Stimulated activated CD4-positive, alpha-beta T cell treated with anti-CD3 and anti-CD28 coated beads, Interleukin-15, amount 100 ng/mL, for 48 hours (primary cell): ENCODE measurements at places on chromosomes 13 and 19.

DNA sequence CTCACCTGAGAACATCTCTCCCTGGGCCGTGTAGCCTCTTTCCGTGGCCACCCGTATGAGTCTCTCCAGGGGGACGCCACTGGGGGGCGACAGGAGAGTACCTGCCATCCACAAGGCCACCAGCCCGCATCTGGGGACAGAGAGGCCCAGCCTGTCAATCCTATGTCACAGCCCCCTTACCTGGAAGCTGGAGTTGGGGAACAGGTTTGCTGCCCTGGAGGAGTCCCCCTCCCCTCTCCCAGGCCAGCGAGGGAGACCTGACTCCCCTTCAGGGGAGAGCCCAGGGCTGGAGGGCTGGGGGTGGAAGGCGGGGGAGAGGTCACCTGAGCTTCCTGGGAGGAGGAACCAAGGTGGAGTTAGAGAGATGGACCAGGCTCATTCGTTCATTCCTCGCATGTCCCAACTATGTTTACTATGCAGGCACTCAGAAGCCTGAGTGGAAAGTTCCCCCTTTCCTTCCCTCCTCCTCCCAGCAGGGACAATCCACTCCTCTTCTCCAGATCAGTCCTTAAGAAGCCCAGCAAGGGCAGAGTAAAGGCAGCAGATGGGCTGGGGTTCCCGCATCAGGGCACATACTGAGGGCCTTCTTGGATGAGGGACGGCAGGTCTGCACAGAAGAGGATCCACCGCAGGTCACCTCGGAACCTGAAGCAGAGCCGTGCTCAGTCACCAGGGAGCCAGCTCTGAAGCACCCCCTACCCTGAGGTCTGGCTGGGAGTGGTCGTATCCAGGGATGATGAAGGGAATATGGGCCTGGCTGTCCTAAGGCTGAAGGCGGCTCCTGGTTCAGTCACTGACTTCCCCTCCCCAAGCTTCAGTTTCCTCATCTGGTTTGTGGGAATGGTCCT lies 5.5 kb downstream of the ACTMAP start:
- DNase-seq = no peak

- DNase-seq = no peak
Measured at GRCh38 chr19:17035842-17036424, 9.3 kb upstream of the CPAMD8 start.

GRCh38 chr13:91241221-91241933 lies 106.1 kb upstream of the MIR17HG start:
- no peak for DNase-seq

DNA sequence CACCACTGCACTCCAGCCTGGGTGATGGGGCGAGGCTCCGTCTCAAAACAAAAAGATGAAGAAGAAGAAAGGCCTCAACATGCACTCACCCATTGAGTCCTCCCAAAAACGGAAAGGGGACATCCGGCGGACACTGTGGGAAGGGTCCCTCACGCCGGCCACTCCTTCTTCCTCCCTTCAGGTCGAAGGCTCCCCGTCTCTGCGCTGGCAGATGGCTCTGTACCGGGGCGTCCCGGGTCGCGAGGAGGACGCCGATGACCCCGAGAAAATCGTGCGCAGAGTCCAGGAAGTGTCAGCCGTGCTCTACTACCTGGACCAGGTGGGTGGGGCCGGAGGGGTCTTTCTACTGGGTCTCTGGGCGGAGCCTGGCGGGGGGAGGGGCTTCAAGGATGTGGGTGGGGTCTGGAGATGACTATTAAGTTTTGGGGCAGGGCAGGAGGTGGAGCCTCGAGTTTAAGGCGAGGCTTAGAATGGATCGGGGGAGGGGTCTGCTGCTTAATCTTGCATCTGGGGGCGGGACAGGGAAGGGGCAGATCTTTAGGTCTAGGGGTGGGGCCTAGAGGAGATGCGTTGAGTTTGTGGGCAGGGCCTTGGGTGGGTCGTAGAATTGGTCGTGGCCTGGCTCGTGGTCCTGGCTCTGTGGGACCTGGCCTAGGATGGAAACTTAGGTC lies 90.2 kb downstream of the MAP4K1 start:
- DNase-seq = no peak

GRCh38 chr13:111621164-111621563 lies 300.7 kb downstream of the TEX29 start:
- DNase-seq = no peak

DNA sequence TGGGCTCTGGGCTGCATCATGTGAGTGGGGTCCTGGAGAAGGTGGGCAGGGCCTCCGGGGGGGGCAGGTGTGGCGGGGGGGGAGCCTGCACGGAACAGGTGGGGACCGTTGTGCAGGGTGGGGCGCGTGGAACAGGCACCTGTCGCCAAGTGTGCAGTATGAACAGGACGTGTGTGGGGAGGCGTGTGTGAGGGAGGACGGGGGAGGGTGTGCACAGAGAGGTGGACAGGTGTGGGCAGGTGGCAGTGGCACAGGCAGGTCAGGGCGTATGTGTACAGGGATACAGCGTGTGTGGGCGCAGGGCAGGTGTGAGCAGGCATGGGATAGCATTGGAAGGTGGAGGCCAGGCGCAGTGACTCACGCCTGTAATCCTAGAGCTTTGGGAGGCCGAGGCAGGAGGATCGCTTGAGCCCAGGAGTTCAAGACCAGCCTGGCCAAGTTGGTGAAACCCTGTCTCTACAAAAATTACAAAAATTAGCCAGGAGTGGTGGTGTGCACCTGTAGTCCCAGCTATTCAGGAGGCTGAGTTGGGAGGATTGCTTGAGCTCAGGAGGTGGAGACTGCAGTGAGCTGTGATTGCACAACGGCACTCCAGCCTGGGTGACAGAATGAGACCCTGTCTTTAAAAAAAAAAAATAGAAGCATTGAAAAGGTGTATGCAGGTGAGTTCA lies 3.2 kb downstream of the PLK5 start:
- DNase-seq = no peak

- DNase-seq = no peak
Measured at GRCh38 chr19:48745208-48745995, 1.3 kb downstream of the IZUMO1 start.
